ENCODE measurements at places on chromosomes 12 and 14.

GRCh38 chr14:95935228-95935822, 58.7 kb downstream of the TUNAR start:
- no peak for DNase-seq

GRCh38 chr14:67653651-67654280, 20.7 kb downstream of the VTI1B start:
- DNase-seq = no peak

- DNase-seq = no peak
These were observed 22.7 kb downstream of the YY1 start for GRCh38 chr14:100261621-100262020.

GRCh38 chr12:12185414-12185813, 81.4 kb downstream of the LRP6 start:
- no peak for DNase-seq

- no peak for DNase-seq
These were observed 5.8 kb downstream of the TRIP11 start for GRCh38 chr14:92033906-92034687.

DNA sequence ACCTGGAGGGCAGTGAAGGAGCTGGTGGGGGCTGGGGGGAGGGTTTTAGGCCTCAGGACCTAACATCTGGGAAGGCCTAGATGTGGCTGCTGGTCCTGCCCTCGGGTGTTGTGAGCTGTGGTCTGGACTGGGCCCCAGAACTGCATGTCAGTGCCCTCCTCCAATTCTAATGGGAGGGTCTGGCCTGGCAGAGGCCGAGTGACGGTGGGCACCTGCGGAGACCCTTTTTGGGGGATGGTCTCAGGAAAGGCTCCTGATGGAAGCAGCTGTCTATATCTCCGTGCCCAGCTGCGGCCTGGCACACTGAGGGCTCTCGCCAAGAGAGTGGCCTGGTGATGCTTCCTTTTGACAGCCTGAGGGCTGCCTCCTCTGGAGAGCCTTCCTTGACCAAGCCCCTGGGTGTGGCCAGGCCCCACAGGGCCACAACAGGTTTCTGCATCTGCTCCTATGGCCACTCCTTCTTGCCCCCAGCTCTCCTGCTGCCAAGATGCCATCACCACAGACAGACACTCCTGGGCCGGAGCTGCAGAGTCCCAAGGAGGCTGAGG, 5.3 kb downstream of the EXOC3L4 start:
- DNase-seq = no peak

DNA sequence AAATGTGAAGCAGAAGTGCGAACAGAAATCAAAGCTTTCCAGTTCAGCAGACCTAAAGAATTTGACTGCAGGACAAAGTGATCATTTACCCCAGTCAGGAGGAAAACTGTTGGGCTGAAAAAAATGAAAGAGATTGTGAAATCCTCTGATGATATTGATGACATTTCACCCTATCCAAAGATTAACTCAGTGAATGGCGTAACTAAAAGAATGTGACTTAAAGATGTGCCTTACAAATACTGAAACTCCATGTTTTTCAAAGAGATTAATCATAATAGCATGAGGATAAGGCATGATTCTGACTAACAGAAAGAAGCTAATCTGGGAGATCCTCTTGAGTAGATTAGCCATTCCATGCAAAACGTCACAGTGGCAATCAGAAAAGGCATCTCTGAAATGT, 225.6 kb downstream of the DUSP6 start:
- DNase-seq = no peak

DNA sequence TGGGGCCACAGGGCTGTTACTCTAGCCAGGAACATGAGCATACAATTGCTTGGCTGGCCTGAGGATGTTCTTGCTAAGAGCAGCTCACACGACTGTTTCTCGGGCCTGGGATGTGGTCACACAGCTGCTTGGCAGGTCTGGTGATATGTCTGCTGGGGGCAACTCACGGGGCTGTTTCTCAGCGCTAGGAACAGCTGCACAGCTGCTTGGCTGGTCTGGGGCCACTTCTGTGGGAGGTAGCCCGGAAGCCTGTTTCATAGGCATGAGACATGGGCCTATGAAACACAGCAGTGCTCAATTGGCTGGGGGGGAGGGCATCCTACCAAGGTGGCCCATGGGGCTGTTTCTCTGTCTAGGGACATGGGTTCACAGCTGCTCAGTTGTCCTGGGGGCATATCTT, 73.4 kb upstream of the DDHD1 start:
- no peak for DNase-seq

DNA sequence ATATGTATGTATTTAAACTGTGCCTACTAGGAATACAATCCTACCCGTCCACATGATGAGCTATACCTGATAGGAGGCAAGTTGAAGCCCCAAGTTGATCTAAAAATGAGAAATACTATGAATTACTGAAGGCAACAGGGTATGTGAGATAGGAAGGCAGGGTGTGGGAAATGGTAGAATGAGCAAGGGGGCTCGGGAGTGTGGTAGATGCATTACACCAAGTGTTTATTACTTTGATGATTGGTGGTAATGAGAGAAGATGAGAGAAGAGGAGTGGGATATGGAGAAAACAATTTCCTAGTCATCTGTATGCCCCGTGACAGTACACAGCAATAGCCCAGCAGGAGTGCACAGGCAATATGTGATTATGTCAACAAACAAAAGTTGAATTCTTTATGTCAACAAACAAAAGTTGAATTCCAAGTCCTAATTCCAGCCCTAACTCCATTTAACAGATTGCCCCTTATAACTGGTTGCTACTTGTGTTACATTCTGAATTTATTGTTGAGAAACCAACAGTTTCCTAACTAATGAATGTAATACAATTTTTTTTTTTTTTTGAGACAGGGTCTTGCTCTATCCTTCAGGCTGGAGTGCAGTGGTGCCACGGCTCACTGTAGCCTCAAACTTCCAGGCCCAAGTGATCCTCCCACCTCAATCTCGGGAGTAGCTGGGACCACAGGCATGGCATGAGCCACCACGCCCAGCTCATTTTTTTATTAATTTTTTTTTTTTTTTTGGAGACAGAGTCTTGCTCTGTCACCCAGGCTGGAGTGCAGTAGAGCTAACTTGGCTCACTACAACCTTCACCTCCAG, 2.5 kb downstream of the LPCAT3 start:
- DNase-seq = no peak

DNA sequence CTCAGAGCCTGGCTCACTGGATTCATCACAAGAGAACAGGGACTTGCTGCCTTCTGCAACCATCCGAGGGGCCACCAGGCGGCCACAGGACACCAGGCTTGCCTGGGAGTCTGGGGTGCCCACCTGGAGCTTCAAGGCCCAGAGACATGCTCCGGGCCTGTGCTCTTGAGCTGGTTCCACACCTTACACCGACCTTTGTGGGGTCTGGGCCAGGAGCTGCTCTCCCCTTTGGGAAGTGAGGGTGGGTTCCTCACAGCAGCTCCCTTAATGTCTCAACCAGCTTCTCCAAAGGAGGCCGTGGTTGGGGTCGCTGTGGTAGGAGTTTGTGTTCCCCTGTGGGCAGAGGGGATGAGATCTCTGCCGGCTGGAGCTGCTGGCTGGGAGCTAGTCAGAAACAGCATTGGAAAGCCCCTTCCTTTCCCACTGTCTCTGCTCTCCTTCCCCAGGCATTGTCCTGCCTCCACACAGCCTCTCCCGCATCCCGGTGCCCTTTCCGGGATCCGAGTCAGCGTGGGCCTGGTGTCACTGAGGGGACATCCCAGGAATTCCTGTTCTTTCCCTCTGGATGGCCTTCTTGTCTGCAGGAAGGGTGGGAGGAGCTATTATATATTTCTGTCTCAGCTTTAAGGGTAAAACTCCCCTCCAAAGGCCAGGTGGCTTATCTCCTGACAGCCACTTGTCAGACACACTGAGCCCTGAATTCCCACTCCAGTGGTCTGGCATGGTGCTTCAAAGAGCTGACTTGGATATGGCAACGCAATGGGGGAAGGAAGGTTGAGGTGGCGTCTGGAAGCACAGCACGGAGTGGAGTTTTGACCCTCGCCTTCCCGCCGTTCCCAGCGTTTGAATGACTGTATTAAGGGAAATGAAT, 5.1 kb upstream of the PAPLN start:
- DNase-seq = no peak

- DNase-seq = no peak
These were observed 36.8 kb upstream of the GPR68 start for GRCh38 chr14:91281346-91281745.

GRCh38 chr12:107715780-107716179, 30.2 kb downstream of the PWP1 start:
- DNase-seq = no peak

GRCh38 chr14:76922584-76922983, 96.4 kb downstream of the LRRC74A start:
- no peak for DNase-seq

DNA sequence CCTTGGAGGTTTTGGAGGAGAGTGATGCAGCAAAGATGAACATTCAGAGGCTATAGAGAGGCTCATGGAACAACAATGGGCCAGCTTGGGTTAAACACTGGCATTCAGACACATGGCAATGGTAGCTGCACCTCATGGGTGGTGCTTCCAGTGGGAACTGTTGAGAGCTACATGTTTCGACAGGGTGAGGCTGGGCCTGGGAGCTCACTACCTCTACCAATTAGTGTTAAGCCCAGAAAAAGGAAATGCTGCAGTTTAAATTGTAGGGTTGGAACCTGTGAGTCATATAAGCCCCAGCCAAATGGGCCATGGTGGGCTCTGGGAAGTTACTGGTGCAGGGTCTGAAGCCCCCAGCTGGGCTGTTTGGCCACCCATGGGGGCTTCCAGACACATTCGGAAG, 279.7 kb downstream of the ZFP36L1 start:
- no peak for DNase-seq

DNA sequence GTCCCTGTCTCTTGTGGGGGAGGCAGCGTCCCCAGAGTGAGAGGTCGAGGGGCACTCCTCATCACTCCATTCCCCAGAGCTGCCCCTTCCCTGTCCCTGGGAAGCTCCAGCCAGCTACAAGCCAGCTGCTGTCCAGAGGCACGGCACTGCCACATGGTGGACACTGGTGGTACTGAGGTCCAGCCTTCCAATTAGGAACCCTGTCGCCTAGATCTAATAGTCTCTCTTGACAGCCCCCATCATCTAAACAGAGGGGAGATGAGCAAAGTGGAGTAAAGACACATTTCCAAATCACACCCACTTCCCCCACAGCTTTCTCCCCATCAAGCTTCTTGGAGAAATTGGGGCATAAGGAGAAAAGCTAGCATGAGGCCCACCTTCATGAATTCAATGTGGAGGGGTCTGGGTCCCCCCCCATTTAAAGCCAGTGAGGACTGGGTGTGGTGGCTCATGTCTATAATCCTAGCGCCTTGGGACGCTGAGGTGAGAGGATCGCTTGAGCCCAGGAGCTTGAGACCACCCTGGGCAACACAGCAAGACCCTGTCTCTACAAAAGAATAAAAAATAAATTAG, 2.1 kb upstream of the INHBE start:
- no peak for DNase-seq

DNA sequence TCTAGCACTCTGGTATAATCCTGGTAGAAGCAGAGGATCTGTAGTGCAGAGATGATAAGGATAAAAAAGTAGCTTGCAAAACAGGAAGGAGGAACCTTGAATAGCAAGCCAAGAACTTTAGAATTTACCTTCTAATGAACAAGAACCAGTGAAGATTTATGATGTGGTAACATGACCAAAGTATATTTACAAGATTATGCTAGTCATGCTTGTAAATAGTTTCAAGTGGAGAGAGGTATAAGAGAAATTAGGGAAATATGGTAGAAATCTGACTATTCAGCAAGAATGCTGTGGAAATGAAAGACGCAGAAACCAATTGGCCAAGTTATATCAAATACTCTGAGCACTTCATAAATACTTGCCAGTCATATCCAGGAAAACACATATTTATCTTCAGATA, 47.8 kb downstream of the ERGIC2 start:
- no peak for DNase-seq

GRCh38 chr12:100504804-100505203, 31.1 kb downstream of the NR1H4 start:
- DNase-seq = no peak

- DNase-seq = no peak
These were observed 8.1 kb downstream of the TXNRD1 start for GRCh38 chr12:104223712-104224111.

GRCh38 chr12:2634471-2634870, 160.3 kb upstream of the FKBP4 start:
- DNase-seq = no peak

GRCh38 chr14:59236195-59236594, 47.7 kb downstream of the DAAM1 start:
- no peak for DNase-seq

DNA sequence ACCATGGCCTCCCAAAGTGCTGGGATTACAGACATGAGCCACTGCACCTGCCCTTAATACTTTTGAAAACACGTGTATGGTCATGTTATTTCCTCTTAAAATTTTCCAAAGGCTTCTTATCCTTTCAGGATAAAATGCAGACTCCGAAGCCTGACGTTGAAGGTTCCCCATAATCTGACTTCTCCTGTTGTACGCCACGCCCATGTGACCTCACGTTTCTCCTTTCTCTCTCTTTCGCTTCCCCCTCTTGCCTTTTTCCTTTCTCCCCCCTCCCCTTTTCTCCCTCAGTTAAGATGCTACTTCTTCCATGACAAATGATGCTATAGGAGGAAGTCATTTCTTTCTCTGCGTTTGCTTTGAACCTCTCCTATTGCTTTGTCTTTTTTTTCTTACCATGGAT, 266.0 kb downstream of the FBXL14 start:
- DNase-seq = no peak

GRCh38 chr14:98070536-98070935, 1201.5 kb downstream of the BCL11B start:
- DNase-seq = no peak

GRCh38 chr12:68638171-68638570, 27.5 kb downstream of the RAP1B start:
- DNase-seq = no peak

DNA sequence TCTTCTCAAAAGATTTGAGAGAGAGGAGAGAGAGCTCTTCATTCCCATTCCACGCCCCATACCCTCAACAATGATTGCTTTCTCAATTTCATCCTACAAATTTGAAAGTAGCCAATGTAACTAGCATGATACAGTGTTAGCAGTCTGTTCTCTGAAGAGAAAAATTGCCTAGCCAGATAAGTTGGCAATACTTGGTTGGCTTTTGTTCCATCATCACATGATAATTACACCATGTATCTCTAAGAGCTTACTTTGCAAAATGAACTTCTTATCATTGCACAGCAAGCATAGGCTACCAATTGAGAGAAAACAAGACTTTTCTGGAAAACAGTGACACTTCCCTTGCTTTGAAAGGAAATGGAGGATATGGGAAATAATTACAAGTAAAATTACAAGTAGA, 68.9 kb downstream of the FSCB start:
- no peak for DNase-seq

All from cortex of kidney (tissue), 1 donor.